ENCODE measurements at places on chromosomes 3 and 15.
A peak's percentile ranks its signal among the peaks of the same experiment; 100 is the strongest.

DNA sequence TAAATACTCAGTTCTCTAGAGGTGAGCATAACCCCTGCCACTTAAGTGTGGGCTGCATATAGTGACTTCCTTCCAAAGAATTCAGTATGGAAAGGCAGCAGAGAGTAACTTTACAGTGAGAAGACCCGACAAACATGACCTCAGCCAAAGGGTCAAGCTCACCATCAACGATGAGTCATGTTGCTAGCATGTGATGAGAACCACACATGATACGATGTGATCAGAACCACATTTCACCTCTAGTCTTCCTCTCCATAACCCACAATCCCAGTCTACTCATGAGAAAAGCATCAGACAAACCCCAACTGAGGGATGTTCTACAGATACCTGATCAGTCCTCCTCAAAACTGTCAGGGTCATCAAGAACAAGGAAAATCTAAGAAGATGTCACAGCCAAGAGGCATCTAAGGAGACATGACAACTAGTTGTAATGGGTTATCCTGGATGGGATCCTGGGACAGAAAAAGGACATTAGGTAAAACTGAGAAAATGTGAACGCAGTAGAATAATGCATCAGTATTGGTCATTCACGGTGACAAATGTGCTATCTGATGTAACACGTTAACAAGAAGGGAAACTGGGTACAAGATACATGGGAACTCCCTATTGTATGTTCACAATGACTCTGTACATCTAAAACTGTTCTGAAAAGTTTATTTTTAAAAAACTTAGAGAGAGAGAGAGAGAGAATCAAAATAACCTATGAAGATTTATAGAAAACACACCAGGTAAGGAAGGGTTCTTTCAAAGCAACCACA lies 28.3 kb downstream of the SEC61A1 start:
- peak; percentile 94 for DNase-seq

- no peak for DNase-seq
Measured at GRCh38 chr3:14273901-14274611, 95.4 kb downstream of the LSM3 start.

- DNase-seq: peak; percentile 38
Measured at GRCh38 chr3:77038930-77039605, 831 bp upstream of the ROBO2 start.

GRCh38 chr15:27123808-27124207 lies 152.8 kb downstream of the GABRG3 start:
- no peak for DNase-seq

GRCh38 chr3:113831103-113831355 lies 7.6 kb upstream of the GRAMD1C start:
- DNase-seq: no peak

GRCh38 chr3:189340680-189341460 lies 169.1 kb downstream of the TPRG1 start:
- DNase-seq: no peak

DNA sequence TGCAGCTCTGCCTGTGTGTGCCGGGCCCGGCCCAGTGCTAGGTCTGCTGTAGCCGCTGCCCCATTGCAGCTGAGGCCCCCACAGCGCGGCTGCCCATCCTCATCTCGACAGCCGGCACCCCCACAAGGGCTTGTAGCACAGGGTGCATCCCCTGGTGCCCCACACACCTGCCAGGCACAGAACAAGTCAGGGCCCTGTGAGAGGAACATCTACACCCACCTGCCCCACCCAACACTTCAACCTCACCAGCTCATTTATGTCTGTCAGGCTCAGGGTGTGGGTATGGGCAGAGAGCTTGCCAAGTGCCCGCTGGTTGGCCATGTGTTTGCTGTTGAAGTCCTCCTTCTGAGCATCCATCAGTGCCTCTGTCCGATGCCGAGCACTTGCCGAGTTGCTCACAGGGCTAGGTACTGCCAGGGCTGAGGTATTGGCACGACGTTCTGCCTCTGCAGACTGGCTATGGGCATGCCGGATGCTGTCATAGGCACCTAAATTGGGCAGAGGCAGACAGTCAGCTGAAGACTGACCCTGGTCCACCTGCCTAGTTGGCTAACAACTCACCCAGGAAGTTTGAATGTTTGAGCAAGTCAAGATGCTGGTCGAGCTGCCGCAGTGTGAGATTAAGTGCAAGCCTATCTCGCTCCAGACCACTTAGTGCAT lies 2.4 kb upstream of the USP19 start:
- no peak for DNase-seq

DNA sequence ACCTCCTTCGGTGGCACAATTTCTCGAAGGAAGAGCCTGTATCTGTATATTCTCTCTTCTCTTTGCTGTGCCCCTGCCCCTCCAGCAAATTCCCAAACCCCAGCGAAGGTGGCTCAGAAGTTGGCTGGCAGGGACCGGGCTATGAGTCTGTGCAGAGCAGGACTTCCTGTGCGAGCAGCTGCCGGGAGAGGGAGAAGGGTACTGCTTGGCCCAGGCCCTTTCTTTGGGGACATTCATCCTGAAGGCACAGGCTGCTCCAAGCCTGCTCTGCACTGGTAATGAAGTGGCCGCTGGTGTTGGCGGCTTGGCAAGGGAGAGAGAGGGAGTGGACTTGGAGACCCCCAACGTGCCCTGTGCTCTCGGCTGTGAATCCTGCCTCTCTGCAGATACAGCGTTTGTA lies 1.5 kb downstream of the SLC6A11 start:
- no peak for DNase-seq

DNA sequence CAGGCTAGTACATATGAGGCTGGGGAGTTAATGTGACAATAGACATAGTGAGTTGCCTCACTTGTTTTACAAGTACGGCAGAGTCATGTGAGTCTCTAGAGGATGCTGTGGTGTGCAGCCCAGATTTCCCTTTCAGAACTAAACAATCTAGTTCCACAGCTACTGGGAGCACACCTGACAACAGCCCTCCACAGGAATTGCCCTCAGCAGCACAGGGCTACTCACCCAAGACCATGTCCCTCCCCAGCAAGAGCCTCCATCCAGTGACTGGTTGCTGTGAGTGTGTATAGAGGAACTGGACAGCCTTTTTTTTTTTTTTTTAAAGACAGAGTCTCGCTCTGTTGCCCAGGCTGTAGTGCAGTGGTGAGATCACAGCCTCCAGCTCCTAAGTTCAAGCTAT lies 40.2 kb upstream of the UBE2E2 start:
- no peak for DNase-seq

DNA sequence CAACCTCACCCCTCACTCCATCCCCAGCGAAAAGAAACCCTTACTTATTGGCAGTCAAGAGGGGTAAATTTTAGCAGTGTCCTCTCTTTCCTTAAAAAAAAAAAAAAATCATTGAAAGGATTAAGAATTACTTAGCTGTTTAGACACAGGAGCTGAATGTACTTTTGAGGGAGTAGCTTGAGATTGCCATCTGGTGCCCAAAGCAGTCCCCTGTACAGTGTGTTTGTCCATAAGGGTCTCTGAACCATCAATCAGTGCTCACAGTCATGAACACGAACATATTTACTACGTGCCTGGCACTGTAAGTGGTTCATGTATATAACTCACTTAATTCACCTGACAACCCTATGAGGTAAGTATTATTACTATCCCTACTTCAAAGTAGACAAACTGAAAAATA lies 463.5 kb downstream of the RAP2B start:
- DNase-seq: no peak

DNA sequence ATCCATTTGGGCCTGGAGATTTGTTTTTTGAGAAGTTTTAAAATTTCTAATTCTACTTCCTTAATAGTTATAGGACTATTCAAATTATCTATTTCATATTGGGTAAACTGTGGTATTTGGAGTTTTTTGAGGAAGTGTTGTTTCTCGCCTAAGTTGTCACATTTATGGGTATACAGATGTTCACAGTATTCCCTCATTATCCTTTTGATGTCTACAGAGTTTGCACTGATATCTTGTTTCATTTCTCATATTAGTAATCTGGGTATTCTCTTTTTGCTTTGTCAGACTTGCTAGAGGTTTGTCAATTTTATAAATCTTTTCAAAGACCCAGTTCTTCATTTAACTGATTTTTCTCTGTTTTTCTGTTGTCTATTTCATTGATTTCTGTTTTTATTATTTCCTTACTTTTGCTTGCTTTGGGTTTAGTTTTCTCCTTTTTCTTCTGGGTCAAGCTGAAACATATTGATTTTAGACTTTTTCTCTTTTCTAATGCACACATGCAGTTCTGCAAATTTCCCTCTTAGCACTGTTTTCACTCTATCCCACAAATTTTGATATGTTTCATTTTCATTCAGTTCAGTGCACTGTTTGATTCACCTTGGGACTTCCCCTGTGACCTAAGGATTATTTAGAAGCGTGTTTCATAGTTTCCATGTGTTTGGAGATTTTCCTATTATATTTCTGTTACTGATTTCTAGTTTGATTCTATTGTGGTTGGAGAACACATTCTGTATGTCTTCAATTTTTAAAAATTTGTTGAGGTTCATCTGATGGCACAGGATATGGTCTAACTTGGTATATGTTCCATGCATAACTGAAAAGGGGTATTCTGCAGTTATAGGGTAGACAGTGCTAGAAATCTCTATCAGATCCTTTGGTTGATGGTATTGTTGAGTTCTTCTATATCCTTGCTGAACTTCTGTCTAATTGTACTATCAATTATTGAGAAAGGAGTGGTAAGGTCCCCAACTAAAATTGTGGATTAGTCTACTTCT lies 79.6 kb downstream of the SUMF1 start:
- no peak for DNase-seq

DNA sequence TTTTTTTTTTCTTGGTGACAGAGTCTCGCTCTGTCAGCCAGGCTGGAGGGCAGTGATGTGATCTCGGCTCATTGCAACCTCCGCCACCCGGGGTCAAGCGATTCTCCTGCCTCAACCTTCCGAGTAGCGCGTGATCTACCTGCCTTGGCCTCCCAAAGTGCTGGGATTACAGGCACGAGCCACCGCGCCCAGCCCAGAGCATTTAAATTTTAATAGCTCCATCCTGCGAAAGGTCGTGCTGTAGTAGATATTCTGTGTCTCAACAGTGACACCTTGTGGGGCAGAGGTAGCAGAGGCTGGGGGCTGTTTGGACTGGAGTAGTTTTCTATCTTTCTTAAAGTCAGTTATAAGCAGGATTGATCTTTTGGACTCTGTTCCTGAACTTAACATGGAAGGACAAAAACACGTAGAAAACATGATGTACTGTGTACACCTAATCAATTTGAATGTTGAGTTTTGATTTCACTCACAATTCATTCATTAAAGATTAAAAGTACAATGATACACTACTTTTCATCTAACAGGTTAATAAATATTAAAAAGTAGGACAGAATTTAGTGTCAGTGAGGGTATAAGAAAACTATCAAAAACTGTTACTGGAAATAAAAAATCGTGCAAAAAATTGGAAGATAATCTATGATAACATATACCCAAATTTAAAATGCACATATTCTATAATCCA lies 11.0 kb upstream of the PDCD6IP start:
- DNase-seq: peak; percentile 75

DNA sequence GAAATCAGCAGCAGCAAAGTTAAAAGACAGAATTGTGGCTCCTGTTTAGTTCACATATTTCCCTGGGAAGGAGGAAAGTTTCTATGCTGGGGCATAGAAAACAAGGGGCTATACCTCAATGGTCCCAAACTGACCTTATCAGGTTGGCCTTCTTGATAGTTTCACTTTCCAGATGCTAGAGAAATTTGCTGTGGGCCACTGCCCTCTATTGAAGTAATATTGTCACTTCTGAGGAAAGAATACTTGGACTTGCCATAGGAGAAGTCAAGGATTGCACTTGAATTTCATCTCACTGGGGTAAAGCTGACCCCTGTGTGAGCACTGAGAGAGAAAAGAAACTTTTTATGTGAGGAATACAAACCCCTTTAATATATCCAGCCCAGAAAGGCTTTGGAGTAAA lies 49.3 kb upstream of the XCR1 start:
- DNase-seq: peak; percentile 25

DNA sequence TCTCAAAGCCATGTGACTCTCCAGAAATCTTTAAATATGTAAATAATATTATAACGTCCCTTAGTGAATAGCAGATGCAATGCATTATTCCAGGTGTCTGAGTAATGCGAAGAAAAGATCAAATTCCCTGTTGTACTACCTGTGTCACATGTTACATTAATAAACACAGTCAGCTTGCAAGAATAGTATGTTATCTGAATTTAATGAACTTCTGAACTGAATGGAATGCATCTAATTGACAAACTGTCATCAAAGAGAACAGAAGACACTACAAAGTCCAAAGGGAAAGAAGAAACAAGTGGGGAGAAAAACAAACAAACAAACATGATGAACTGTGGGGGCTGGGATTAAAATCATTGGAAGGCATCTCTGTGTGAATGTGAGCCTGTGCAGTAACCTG lies 508.8 kb downstream of the LPP start:
- DNase-seq: no peak

- DNase-seq: no peak
Measured at GRCh38 chr3:117097351-117097750, 387.8 kb downstream of the TUSC7 start.

DNA sequence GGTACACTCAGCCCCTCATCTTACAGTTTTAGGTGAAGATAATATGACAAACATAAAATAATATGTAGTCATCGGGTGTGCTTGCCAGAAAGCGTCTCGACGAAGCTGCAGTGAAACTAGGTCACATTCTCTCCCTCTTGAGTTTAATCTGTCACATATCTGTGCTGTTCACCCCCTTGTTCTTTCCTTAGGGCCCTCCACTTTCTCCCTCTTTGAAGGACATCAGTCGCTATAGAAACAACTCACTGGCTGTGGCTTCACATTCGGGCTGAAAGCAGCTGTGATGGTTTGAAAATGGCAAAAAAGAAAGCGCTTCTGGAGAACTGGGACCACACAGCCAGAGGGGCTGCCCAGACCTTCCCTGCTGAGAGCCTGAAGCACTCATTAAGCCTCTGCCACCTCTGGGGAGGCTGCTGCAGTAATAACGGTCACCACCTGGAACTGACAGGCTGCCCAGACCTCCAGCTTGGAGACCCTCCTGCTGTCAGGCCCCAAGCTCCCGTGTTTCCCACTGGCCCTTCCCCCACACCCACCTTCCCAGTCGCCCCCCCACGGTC lies 50.3 kb downstream of the ABTB1 start:
- DNase-seq: peak; percentile 31

DNA sequence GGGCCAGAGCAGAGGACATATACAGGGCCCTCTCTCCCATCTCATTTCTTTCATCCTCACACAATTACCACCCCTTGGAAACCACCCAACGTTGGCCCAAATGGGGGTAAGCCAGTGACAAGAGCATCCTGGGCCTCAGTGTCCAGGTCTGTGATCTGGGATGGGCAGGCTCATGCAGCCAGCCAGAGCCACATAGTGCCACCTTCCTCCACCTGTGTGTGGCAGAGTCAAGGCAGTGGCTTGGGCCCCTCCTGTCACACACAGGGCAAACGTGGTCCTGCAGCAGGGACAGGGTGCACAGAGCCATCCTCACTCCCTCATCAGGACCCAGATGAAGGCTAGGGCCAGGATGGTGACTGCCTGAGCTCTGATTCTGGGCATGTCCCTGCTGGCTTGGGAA lies 2.3 kb upstream of the MYL3 start:
- DNase-seq: no peak

Data from iris pigment epithelial cell (primary cell).